Caki2 (cell line): ENCODE measurements at places on chromosomes 5 and 9. TPM values are rescaled to one million over a fixed set of nuclear protein-coding genes. Genes with fewer than 3 reads are reported as not detected.

Gene ZDHHC11B
- not detected in 2 replicates for total RNA-seq

GRCh38 chr9:38432922-38433510, 8.8 kb upstream of the IGFBPL1 start:
- DNase-seq: peak; percentile 10

- DNase-seq: peak; percentile 54
These were observed 69.3 kb downstream of the SNX30 start for GRCh38 chr9:112819635-112820496.

DNA sequence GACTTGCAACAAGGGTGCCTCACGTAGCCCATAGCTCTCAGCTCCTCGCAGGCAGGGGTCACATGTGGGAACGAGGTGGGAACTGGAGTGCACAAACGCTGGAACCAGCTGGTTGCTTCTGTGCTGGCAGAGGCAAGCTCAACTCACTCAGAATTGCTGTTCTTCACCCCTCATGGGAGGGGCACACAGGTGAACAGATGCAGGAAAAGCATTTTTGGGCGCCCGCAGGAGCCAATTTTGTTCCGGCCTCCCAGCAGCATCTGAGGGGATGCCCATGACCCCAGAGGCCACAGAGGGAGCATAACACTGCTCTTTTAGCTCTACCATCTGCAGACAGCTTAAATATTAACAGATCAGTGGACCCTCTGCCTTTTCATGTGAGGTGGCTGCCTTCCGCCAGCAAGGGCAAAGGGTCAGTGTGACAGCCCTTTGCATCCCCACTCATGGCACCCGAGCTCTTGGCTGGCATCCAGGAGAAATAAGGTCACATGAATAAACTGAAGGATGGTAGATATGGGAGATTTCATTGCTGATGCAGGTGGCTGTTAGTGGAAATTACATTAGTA, 196.2 kb downstream of the SLCO4C1 start:
- no peak for DNase-seq

DNA sequence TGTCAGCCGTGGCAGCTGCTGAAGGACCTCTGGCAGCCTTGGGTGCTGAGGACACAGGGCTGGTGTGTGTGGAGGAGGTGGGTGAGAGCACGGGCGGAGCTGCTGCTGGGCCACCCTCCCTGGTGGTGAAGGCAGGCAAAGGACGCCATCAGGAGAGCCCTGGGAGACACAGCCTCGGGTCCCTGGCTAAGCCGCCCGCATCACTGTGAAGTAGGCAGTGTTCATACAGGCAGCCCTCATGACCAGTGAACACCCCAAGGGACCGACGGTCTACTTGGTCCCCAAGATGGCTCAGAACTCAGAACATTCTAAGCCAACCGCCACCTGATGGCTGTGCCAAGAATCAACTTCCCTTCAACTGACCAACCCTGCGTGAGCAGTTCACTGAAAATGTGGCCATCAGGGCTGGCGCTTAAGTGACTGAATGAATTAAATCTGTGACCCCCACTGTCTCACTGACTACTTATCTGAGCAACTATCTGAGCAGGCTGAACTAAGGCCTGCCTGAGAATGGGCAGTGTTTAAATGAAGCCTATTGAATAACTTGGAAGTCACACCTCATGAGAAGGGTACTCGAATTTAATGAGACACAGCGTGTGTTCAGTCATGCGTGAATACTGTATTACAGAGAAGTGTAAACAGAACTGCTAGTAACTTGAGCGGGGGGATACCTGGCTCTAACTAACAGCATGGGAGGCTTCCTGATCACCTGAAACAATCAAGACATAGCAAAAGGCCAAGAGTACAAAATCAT, 54.7 kb upstream of the SIMC1 start:
- peak; percentile 39 for DNase-seq

DNA sequence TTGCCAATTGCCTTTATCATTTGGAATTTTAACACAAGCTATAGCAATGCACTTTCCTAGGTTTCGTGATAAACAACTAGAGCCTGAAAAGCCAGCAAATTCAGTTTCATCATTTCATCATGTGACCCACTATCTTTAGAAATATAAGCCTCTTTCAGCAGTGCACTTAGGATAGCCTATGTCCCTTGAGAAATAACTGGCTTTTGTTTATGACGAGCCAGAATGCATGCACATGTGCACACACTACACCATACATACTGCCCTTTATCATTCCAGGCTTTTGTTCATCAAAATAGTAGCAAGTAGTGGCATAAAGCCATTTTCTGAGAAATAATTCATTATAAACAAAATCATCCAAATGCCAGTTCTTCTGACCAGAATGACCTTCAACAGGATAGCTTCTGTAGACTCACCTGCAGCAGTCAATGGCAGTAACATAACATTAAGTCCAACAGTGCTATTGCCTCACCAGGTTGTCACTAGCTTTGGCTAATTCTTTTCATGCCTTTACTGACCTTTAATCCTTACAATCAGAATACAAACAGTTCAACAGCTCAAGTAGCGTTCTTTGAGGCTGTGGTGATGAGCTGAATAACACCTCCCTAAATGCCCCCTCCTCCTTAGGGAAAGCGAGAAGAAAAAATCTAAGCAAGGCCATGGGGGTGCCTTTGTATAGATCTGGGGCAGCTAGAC, 132.3 kb upstream of the SMARCA2 start:
- DNase-seq: no peak

Gene SLC27A6
- total RNA-seq: not detected in 2 replicates

Gene PPP2R2B
- total RNA-seq: 1.5 and 10.8 TPM in 2 replicates

GRCh38 chr9:133779516-133780403, 41.6 kb upstream of the SARDH start:
- no peak for DNase-seq

- DNase-seq: no peak
These were observed 740.4 kb upstream of the RIOK2 start for GRCh38 chr5:97923496-97923895.

DNA sequence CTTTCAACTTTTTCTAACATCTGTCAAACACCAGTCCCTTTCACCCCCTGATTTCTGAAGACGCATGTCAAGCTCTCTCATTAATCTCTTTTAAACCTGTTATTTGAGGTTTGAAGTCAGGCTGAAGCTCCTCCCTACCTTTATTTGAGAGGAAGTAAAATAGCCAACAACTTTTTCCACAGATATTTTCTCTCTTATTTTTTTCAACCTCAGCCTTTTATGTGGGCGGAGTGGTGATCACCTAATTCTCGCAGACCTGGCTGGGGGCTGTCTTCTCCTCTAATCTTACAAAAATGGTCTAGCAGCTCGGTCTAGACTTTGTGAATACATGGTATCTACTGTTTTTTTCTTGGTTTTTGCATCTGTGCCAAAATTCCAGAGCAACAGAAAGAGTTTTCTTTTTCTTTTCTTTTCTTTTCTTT, 395.7 kb upstream of the ACTBL2 start:
- no peak for DNase-seq

DNA sequence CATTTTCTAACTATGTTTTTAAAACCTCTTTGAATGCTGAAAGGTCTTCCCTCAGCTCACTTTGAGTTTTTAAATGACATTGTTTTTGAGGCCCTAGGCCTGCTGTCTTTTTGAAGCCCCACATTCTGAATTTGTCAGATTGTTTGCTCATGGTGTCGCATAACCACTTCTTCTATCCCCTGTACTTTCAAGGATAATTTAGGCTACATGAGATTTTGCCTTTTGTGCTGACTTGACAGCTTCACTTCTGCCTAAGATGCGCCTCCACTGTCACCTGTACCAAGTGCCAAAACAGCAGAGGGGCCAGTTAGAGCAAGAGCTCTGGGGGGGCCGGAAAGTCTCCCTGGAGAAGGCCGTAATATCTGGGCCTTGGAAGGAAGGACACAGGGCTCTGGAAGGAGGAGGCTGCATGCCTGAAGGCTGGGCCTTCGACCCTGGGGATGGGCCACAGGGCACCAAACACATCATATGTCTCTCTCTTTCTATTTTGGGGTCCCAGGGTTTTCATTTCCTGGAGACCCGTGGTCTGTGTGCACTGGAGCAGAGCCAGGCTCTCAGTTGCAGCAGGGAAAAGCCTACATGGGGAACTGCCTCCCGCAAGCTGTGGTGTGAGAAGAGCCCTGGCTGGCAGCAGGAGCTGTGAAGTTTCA, 49.1 kb downstream of the NDST1 start:
- no peak for DNase-seq

DNA sequence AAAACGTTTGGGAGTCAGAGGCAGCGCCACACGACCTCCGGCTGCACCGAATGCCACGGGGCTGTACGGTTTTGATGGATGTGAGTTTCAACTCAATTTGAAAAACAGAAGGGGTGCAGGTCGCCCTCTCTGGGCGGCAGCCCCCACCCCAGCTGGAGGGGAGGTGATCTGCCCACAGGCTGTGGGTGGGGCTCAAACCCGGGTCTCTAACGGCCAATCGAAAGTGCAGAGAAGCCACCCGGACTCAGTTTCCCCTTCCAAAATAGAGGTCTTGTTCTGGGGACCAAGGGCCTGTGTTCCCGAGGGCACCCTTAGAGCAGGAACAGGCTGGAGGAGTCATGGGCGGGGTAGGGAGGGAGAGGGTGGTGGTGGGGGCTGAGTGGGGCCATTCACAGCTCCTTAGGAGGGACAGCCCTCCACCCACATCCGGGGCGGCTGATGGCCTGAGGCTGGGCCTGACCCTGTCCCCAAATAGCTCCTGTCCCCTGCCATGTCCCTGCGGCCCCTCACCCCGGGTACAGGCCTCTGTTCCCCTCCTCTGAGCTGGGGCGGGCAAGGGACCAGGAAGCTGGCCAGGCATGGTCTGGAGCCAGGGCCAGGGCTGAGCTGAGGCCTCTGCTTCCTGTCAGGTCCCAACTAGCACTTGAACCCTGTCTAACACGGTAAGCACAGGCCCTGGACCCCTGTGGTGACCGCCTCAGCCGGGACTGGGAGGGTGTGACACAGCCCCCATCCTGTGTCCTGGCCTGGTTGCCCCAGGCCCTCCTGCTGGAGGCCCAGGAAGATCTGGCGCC, 22.6 kb upstream of the NOTCH1 start:
- DNase-seq: no peak

GRCh38 chr5:2695200-2695891, 56.1 kb downstream of the IRX2 start:
- no peak for DNase-seq

Gene LRRC19
- not detected in 2 replicates for total RNA-seq

Gene SLC24A2
- not detected in 2 replicates for total RNA-seq

GRCh38 chr9:124771867-124772679, 962 bp upstream of the NR6A1 start:
- DNase-seq: peak; percentile 80

Gene TERT
- total RNA-seq: 0.03 and 3.9 TPM in 2 replicates

GRCh38 chr5:56110646-56111403, 116.1 kb upstream of the IL6ST start:
- DNase-seq: no peak

DNA sequence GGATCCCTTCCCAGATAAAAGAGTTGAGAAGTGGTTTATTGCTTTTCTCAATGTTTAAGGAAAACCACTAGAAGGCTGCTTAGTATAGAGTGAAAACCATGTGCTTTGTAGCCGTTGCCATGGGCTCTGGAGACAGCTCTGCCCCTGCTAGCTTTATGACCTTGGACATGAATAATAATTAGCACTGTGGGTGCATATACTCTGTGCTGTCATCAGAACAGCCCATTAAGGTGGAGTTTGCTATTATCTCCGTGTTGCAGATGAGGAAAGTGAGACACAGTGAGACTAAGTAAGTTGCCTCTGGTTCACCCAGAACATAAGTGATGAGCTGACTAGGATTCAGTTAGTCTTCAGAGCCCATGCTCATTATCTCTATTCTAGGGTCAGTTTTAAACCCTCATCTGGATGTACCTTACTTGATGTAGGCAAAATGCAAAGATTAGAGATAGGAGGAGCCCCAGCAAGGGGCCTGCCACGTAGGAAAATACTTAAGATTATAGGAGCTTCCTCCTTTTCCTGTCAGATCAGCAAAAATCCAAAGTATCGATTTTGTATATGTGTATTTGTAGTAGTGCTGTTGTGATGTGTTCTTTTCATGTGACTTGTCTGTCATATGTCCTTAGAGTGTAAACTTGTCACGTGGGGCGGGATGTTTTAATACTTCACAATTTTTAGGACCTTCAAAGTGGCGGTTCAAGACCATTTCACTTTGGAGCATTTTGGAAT, 102.5 kb downstream of the TLE4 start:
- DNase-seq: no peak

GRCh38 chr5:172779691-172780341, 8.8 kb upstream of the DUSP1 start:
- no peak for DNase-seq

Gene CNOT8
- total RNA-seq: 66.5 and 88.5 TPM in 2 replicates

DNA sequence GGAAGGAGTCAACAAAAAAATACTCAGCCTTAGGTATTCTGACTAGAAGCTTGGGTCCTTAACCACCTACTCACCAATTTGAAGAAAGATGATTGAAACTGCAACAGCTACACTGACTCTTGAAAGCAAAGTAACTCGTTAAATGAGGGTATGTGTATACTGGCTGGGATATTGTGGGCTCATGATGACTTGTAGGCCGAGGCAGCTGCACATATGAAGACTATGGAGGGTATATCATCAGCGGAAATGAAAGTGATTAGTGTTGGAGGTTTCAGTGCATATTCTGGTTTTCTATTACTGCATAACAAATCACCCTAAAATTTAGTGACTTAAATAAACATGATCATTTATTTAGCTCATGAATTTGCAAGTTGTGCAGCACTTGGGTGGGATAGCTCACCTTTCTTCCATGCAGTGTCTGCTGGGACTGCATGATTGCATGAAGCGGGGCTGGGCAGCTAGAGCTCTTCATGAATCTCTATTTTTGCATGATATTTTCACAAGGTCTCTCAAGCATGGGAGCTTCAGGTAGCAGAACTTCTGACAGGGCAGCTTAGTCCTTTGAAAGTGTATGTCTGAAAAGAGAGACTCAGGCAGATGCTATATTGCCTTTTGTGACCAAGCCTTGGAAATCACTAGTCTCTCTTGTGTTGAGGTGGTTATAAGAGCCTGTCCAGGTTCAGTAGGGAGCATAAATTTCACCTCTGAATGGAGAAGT, 96.1 kb upstream of the CDKN2B start:
- no peak for DNase-seq

DNA sequence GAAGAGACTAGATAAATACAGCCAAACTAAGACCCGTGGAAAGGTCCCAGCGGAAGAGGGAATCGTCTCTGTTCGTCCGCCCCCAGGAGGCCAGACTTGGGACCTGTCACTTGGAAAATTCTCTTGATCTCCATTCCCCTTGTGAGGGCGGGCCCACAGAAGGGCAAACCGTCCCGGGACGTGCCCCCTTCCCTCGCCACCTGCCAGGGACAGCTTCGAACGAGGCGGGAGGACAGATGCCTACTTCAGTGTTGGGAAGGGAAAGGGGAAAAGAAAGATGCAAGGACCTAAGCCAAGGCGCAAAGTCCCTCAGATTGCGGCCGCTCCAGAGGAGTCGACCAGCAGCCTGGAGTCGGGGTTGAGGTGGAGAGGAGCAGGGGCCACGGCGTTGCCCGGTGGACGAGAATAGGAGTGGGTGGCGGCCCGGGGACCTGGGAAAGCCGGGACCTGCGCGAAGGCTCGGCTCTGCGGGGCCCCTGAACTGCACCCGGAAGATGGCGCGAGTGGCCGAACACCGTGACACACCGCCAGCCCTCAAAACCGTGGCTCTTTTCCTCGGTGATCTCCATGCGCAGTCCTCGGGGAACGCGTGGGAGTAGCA, 4.4 kb upstream of the EBF1 start:
- no peak for DNase-seq
